Occipital lobe (tissue), 3 donors: ENCODE measurements at places on chromosomes 4 and X.

DNA sequence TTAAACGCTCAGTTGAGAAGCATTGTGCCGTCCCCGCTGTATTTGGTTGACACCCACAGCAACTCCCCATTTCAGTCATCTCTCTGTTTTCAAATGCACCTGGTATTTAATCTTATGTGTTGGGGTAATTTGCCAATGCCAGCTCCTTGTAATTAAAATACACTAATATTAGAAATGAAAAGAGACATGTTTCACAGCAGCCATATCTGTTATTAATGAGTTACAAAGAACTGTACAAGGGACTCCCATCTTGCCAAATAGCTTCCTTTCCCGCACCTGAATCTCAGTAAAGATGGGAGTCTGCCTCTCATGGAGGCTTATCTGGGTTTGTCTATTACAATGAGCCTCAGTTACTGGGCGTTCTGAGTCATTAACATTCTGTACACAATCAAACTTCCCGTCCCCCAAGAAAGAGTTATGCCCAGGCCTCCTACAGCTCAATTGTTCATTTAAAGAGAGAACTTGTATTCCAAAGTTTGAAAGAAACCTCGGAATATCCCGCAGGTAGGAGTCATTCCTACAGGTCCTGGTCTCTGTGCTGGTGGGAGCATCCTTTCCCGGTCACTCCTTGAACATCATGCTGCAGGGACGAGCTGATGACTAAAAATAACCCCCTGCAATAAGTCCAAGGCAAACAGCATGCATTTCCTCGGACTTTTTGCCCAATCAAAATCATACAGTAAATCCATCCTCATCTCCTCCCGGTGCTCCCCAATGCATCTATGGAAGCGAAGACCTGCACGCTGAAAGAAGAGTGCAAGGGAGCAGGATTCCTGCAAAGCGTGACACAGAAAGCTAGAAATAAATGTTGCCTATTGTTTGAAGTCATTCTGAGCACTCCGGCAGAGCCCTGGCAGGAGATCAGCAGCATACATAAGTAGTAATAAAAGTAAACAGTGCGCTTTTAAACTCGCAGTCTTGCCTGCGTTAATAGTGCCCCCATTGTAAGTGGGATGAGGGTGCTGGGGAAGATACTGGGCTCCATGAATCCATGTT lies 926 bp downstream of the NDP start:
- DNase-seq = no peak

- no peak for DNase-seq
Measured at GRCh38 chr4:161320377-161320776, 843.4 kb downstream of the FSTL5 start.

DNA sequence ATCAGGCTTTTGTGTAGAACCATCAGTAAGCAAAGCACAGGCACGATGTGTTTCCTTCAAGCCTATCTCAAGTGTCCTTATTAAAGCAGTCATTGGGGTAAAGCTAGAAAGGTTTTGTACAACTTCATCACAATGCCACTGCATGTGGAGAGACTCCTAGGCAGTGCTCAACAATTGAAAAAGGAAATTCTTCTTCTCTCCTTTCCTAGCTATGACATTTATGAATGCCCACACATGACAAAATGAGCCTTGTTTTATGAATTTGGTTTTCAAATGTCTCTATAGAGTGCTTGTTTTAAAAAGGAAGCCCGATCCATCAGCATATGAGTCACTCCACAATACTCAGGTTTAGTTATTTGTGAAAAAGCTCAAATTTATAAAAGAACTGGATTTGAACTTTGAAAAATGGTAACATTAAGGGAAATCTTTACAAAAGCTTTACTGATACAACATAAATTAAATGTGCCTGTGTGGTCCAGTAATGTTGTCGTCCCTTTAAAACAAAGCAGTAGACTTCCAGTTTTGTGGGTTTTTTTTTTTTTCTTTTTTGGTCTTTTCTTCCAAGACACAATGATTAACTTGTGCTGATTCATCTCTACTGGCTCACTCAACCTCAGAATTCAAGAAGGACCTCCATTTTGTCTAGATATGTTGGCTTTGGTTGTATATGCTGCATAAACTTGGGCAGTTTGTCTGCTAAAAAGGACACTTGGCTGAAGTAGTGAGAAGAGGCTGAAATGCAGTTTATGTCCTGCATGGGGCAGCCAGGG lies 273.8 kb downstream of the GASK1B start:
- DNase-seq = no peak

GRCh38 chr4:126599746-126600145 lies 1033.0 kb upstream of the INTU start:
- DNase-seq = no peak

DNA sequence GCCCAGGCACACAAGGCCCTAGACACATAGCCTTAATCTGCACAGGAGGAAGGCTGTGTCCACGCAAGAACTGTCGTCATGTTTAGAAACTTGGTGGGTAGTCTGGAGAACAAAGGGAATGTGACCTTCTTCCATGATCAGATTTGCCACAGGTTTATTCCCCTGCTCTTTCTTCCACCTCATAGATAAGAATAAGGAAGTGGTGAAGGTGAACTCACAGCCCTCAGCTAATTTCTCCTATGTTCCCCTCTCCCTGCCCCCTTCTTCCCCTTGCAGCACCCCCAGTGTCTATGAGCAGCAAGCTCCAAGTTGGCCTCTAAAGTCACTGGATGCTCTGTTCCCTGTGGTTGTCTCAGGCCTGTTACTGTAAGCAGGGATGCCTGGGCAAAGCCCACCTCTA lies 39.8 kb upstream of the LAS1L start:
- no peak for DNase-seq

DNA sequence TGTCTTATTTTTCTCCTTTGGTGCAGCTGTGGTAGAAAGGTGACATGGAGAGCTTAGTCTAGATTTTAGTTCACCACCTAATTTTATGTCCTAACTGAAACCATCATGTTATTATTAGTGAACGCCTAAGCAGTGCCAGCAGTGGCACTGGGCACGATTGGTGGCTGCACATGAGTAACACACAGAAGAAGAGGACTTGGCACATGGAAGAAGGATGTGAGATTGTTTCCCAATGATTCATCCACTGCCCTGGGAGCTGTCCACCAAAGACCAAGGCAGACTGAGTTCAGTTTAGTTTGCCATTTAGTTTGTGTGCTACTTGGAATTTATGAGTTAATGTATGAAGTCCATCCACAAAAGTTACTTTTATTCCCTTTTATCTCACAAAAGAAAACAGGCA lies 68.1 kb upstream of the NAP1L5 start:
- no peak for DNase-seq

- DNase-seq = no peak
Measured at GRCh38 chr4:38281371-38282071, 321.3 kb downstream of the PTTG2 start.

GRCh38 chr4:6330384-6330767 lies 60.7 kb downstream of the WFS1 start:
- DNase-seq = no peak

DNA sequence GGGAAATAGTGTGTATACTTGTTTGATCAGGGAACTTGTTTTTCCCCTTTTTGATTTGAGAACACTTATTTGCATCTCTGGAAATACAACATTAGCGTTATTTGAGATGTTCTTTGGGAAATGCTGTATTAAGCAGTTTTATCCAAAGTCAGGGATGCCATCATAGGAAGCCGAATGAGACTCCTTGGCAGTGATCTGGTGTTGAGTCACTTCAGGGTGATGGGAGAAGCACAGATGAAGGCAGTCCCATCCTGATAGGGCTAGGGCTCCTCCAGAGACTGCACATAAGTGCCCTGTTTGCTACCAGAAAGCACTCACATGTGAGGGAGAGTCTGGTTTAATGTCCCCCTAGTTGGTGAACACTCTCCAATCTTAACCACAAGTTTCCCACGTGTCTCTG lies 62.3 kb downstream of the IL1RAPL1 start:
- DNase-seq = no peak

- no peak for DNase-seq
Measured at GRCh38 chr4:7984286-7984925, 44.7 kb upstream of the AFAP1 start.

- no peak for DNase-seq
Measured at GRCh38 chr4:151226004-151226932, 50.7 kb upstream of the PRSS48 start.

DNA sequence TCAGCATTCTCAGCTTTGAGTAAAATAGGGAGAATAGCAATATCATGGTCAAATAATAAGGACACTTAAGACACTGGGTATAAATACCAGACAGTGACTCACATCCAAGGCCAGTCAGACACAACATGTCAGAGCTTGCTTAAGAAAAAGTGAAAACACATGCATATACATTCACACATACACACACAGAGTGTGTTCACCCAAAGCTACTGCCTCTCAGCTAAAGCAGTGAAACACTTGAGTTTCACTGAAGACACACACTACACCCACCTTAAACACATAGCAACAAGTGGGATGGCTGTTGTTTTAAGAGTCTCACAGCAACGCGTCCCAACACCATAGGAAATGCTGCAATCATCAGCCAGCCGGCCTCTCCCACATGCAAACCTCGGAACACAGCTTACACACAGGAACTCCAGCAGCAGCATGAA lies 14.4 kb downstream of the SHROOM4 start:
- DNase-seq = no peak

- no peak for DNase-seq
Measured at GRCh38 chrX:5976332-5976731, 252.3 kb downstream of the NLGN4X start.

DNA sequence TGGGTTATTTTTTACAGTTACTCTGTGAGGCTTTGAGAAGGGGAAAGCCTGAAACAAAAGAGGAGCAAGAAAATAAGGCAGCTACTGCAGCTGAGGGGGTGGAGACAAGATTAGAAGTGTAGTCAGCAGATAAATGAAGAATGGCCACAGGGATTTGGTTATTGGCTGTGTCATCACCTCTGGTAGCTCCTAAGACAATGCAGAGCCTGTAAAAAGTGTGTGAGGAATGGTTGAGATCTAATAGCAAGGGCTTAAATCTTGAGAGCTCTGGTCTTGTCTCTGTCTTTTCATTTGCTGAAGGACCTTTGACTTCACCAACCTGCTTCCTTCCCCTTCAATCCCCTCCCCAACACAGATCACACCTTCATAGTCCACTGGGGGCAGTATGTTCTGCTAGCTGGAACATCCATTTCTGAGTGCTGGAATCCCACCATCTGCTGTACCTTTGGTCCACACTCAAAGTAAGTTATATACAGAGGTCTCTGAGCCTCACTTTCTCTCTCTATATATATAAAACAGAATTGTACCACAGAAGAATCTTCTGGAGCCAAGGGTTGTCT lies 213.7 kb upstream of the ZIC3 start:
- DNase-seq = no peak

GRCh38 chr4:24248674-24249630 lies 335.4 kb downstream of the DHX15 start:
- DNase-seq = no peak

- no peak for DNase-seq
Measured at GRCh38 chrX:4825550-4825949, 1112.1 kb upstream of the PRKX start.

GRCh38 chr4:41125558-41126311 lies 88.6 kb downstream of the APBB2 start:
- no peak for DNase-seq

- DNase-seq = no peak
Measured at GRCh38 chrX:125404667-125405160, 85.0 kb downstream of the TEX13C start.

- no peak for DNase-seq
Measured at GRCh38 chr4:181216501-181216900, 1026.7 kb upstream of the TENM3 start.

DNA sequence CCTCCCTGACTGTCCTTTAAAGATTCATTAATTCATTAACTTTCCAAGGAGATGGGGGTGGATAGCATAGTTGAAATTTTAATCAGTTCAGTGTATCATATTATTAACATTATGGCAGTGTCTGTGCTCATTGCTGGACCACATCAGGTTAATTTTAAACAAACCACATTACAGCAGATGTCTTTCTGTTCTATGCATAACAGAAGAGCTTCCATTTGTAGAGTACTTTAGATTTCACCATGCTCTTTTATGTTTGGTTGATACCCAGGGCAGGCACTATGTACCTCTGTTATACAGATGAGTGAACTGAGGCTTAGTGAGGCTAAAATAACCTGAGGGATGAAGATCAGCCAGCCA lies 41.1 kb downstream of the AFF2 start:
- DNase-seq = no peak

DNA sequence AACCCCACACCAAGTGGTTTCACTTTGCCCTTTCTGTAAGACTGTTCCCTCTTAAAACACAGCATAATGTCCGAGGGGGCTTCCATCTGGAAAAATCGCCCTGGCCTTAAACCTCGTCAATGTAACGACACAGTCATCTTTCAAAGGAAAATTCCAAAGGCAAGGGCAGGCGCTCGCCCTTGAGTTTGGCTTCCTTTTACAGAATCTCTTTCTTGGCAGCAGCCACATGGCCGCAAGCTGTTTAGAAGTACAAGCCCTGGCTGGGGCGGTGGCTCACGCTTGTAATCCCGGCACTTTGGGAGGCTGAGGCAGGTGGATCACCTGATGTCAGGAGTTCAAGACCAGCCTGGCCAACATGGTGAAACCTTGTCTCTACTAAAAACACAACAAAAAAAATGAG lies 27.1 kb upstream of the GRPEL1 start:
- no peak for DNase-seq

- no peak for DNase-seq
Measured at GRCh38 chr4:156378033-156378665, 424.5 kb upstream of the CTSO start.

DNA sequence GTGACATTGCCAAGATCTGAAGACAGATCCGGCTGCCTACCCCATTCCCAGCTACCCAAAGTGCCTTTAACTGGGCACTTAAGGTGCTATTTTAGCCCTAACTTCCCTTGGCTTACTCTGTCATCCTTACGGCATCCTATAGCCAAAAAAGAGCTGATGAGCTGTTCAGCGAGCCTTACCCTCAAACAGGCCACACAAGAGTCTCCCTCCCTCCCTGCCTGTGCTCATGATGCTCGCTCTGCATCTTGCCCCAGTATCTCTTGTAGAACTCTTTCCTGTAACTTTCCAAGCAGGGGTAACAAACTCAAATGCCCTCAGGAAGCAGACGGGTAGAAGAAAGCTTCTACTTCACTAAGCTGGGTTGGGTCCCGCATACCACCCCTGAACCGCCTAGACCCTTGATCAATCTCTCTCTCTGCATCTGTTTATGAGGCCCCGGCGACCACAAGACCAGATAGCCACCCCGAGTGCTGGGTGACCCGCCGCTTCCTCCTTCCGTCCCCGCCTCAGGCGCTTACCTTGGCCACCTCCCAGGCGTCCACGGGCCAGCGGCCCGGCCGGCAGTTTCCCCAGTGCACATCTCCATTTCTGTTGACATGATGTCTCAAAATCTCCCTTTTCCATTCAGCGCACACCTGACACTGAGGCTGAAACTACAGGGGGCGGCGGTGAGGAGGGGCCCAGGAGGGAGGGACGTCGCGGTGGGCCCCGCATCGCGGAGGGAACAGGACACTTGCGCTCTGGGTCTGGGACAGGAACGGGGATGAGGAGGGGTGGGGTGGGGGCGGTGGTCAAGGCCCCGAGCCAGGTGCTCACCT lies 663 bp downstream of the CXorf38 start:
- DNase-seq = no peak
